ENCODE measurements at places on chromosomes 3 and 15.

DNA sequence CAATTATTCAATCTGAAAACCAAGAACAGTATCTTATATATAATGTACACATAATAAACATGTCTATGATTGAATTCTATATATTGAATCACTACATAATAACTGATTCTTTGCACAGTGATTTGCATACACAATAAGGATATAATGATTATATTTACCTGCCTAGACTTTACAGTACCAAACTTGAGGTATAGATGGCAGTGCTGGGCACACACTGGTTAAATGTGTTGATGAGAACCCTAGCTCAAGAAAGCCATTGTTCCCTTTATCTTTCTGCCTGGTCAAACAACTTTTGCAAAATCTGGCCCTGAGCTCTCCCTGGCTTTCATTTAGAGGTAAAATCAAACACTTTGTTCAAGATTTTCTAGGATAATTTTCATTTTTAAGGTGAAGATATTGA lies 697.7 kb downstream of the TUSC7 start:
- no peak for DNase-seq

- no peak for DNase-seq
Observed at GRCh38 chr3:70737666-70738290, 425.3 kb upstream of the MDFIC2 start.

GRCh38 chr3:83438188-83438587 lies 1520.6 kb upstream of the CADM2 start:
- DNase-seq: no peak

GRCh38 chr3:100030346-100030745 lies 84.0 kb downstream of the FILIP1L start:
- no peak for DNase-seq

GRCh38 chr15:101561584-101561906 lies 72.0 kb upstream of the PCSK6 start:
- no peak for DNase-seq

DNA sequence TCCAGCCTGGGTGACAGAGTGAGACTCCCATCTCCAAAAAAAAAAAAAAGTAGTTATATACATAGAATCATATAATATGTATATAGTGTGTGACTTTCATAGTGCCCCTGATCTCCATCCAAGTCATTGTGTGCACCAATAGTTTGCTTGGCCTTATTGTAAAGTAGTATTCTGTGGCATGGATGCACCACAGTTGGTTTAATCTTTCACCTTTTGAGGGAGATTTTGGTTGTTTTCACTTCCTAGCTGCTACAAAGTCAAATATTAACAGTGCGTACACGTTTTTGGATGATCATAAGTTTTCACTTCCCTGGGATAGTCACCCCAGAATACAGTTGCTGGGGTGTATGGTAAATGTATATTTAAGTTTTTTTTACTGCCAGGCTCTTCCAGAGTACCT lies 162.8 kb downstream of the PTPRG start:
- DNase-seq: no peak

GRCh38 chr3:64491843-64492242 lies 196.0 kb downstream of the ADAMTS9 start:
- DNase-seq: no peak

- no peak for DNase-seq
Observed at GRCh38 chr3:105686278-105686897, 182.4 kb downstream of the CBLB start.
